ENCODE measurements at places on chromosomes 1 and 21. TPM values are rescaled to one million over a fixed set of nuclear protein-coding genes. Genes with fewer than 3 reads are reported as not detected.

- no peak for DNase-seq
These were observed 5.0 kb downstream of the ATF6 start for GRCh38 chr1:161771161-161771560.

GRCh38 chr1:20381045-20381641 lies 90.5 kb downstream of the VWA5B1 start:
- no peak for DNase-seq

TMOD4 gene
- 2.6 TPM for total RNA-seq

GJB3 gene
- total RNA-seq = not detected

GRCh38 chr1:167651161-167651693 lies 21.2 kb downstream of the RCSD1 start:
- no peak for DNase-seq

DNA sequence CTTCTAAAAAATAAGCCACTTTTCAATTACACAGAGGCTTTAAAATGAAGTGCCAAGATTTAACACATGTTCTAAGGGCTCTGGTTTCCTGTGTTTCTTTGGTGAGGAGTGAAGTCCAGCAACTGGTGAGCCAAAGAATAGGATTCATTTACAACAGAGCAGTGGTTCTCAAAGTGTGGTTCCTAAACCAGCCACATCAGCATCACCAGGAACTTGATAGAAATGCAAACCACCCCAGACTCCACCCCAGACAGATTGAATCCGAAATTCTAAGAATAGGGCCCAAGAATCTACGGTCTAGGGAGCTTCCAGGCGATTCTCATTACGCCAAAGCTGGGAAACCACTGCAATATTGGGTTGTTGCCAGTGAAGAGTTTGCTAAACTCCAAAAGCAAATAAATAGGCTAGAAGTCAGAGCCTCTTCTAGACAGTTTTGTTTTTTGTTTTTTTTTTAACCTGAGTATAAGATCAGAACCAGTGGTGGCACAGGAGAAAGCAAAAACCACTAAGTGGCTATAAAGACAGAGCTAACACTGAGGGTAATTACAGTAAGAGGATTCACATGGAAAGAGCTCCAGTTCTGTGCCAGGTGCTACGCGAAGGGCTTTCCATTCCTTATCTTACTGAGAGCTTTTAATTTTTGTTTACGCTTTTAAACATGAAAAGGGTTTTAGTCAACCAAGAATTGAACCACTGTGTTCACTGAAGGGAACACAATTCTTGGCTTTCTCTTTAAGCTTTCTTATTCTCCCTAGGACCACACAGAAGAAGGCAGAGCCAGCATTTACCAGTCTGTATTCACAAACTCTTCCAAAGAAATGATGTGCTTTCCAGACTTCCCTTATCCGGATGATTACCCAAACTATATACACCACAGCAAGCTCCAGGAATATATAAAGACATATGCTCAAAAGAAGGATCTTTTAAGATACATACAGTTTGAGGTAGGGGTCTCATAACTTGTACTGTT lies 42.4 kb upstream of the FMO2 start:
- no peak for DNase-seq

GPR37L1 gene
- total RNA-seq = not detected

CD34 gene
- not detected for total RNA-seq

- DNase-seq = no peak
These were observed 1086.3 kb upstream of the TMPRSS15 start for GRCh38 chr21:19489930-19490329.

DNA sequence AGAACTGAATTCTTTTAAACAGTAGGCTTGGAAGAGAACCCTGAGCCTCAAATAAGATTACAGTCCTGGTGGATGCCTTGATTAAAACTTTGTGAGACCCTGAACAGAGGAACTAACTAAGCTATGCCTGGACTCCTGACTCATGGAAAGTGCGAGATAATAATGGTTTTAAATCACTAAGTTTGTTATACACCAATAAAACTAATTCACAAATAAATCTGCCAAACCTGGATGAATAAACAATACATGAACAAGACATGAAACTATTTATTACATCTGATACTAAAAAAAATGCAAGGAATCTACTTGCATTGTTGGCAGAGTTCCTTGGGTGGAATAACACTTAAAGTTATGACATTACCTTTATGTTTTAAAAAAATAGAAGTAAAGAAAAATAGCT lies 118.4 kb downstream of the PIGK start:
- no peak for DNase-seq

DNA sequence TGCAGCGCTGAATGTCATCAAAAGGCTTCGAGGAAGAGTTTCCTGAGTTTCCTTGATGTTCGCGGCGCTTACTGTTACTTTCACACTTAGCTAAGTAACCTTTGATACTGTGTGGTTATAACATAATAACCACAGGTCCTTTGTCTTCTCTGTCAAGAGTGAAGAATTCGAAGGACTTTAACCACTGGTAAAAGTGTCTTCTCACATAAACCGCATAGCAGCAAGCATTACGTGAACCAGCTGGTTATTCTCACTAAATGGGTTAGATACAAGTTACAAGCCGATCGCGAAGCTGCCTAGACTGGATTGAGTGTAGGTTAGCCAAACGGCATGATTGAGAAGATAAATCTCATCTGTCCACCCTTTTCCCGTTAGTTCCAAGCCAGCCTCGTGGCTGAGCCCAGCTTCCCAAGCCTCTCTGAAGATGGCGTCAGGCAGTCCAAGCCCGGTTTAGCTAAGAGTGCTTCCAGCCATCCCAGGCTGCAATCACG lies 18.3 kb upstream of the IFNGR2 start:
- peak; percentile 17 for DNase-seq

All from activated T-helper 1 cell treated with anti-CD3 and anti-CD28 coated beads, Interleukin-12 subunit alpha, Interleukin-12 subunit beta, Interleukin-2, Interleukin-4 antibody, amounts not matched to agents 30 ng/mL and 10 ng/mL and 1 ng/mL, durations not matched to agents 14 hours and 24 hours and 36 hours (primary cell).